ENCODE measurements at places on chromosomes 4 and X. TPM values are rescaled to one million over a fixed set of nuclear protein-coding genes. Genes with fewer than 3 reads are reported as not detected.
A peak's percentile ranks its signal among the peaks of the same experiment; 100 is the strongest.

The POF1B gene
- total RNA-seq: 0.04 TPM

The CAPN6 gene
- not detected for total RNA-seq

The TNMD gene
- not detected for total RNA-seq

The ERCC6L gene
- total RNA-seq: 11.7 TPM

The REELD1 gene
- not detected for total RNA-seq

The ENPEP gene
- total RNA-seq: not detected

The APLN gene
- total RNA-seq: not detected

The ANOS1 gene
- total RNA-seq: 0.09 TPM

The FOXR2 gene
- 0.11 TPM for total RNA-seq

The SPIN4 gene
- total RNA-seq: 24.5 TPM

The PPA2 gene
- 104 TPM for total RNA-seq

The ATP2B3 gene
- not detected for total RNA-seq

DNA sequence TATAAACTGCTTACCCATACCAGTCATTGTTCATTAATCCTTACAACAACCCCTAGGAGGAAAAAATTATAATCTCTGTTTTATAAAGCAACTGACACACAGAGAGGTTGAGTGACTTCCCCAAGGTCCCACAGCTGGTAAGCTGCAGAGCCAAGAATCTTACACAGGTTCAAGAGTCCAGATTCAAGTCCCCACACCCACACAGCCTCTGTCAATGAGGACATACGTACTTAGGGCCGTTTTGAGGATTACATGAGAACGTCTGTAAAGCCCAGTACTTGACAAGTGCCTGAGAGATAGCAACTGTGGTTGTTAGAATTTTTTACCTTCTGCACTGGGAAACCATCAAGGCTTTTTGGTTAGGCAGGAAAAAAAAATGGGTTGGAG lies 556 bp upstream of the SLC25A43 start:
- peak; percentile 16 for DNase-seq

DNA sequence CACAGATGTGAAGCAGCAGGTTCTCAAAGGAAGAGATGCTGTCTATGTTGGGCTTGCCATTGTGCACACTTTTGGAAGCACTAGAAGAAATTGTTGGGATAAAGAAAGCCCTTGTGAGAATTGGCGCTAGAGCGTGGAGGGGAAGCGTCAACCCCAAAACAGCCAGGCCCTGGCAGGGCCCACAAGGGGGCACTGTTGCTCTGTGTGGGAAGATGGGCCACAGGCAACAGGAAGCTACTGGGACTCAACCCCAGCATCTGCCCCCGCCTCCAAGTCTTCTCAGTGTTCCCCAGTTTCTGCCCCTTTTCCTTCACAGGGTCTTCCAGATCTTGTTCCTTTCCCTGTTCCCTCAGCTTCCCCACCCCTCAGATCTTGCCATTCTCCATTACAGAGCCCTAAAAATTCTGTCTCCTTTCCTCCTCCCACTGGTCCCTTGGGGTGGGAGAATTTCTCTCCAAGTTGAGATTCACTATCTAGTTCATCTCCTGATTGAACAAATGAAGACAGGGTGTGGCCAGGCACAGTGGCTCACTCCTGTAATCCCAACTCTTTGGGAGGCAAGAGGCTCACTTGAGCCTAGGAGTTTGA lies 85.5 kb downstream of the STARD8 start:
- DNase-seq: peak; percentile 70

DNA sequence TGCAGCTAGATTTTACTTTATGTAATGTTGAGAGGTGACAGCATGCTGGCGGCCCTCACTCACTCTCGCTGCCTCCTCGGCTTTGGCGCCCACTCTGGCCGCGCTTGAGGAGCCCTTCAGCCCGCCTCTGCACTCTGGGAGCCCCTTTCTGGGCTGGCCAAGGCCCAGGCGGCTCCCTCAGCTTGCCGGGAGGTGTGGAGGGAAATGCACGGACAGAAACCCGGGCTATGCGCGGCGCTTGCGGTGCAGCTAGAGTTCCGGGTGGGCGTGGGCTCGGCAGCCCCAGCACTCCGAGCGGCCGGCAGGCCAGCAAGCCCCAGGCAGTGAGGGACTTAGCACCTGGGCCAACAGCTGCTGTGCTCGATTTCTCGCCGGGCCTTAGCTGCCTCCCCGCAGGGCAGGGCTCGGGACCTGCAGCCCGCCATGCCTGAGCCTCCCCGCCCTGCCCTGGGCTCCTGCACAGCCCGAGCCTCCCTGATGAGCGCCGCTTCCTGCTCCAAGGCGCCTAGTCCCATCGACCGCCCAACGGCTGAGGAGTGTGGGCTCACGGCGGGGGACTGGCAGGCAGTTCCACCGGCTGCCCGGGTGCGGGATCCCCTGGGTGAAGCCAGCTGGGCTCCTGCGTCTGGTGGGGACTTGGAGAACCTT lies 128.7 kb downstream of the GASK1B start:
- DNase-seq: no peak

DNA sequence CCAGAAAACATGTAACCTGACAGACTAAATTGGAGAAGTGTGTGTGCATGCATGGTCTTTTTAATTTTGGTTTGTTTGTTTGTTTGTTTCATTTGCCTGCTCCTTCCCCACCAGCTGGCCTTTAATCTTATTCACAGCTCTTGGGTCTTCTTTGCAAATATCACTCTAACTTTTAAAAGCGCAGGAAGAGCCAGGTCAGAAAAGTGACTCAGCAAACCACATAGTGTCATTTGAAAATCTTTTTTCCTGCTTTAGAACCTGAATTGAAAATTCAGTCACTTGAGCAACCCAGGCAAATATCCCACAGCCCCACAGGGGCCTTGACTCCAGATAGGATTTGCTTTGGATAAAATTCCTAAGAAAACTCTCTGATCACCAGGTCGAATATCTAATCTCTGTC lies 4.6 kb downstream of the TMEM255A start:
- DNase-seq: no peak

DNA sequence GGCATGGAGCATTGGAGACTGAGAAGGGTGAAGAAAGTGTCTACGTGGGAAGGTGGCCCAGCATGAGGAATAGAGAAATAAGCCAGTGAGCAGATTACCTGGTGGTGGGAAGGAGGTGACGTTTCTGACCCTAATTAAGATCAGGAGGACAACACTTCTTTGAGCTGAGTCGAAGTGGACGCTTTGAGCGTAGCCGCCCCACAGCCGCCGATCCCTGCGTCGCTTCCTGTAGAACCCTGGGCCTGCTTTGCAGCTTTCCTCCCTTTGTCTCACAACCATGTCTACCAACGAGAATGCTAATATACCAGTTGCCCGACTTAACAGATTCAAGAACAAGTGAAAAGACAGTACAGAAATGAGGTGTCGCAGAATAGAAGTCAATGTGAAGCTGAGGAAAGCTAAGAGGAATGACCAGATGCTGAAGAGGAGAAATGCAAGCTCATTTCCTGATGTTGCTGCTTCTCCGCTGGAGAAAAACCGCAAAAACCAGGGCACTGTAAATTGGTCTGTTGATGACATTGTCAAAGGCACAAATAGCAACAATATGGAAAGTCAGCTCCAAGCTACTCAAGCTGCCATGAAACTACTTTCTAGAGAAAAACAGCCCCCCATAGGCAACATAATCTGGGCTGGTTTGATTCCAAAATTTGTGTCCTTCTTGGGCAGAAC lies 6.4 kb upstream of the ANTXR2 start:
- no peak for DNase-seq

DNA sequence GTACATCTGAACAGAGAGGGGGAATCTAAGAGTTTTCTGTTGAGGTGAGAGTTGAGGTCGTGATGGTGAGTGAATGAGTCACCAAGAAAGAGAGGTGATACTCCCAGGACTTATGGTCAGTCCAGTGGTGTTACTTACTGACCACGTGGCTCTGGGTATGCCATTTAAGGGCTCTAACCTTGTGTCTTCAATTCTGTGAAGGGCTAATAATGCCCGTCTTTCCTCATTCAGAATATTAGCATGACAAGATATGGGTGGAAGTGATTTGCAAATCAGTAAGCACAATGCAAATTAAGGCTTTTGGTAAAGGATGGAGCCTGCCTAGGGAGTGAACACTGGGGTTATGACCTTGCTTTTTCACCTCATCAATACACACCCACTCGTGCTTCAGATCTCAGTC lies 75.2 kb downstream of the COQ2 start:
- DNase-seq: no peak

DNA sequence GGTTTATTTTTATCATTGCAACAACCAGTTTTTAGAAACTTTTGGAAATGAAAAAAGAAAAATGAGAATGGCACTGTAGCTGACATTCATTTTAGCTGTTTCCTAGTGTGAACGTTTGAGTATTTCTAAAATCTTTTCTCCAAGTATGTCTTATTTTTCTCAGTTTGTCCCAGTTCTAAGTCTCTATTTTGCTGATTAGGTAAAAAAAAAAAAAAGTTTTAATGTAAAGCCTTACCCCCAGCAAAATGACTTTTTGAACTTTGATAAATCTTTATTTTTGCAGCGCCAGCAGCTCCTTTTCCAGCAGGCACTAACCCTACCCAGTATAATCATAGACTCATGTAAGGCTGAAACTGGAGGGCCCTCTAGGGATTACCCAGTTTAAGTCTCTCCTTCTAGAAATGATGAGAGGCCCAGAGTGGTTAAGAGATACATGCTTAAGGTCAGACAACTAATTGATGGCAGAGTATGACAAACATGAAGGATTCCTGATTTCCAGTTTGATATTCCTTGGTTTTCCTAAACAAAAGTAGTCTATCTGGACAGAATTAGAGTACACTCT lies 84.3 kb upstream of the SLC4A4 start:
- no peak for DNase-seq

DNA sequence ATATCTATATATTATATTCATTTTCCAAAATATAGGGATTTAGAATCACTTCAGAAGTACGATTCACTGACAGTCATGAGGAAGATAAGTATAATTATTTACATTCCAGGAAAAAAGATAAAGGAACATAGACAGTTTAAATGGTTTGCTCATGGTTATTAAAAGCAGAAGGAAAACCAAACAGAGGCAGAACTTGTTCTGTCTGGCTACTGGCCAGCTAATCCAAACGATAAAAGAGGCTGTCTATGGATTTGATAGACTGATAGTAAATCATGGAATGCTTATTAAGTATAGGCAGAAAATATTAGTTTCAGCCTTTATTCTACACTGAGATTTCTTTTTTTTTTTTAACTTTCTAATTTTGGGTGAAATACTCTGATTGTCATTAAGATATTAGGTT lies 50.2 kb downstream of the RPGR start:
- no peak for DNase-seq

DNA sequence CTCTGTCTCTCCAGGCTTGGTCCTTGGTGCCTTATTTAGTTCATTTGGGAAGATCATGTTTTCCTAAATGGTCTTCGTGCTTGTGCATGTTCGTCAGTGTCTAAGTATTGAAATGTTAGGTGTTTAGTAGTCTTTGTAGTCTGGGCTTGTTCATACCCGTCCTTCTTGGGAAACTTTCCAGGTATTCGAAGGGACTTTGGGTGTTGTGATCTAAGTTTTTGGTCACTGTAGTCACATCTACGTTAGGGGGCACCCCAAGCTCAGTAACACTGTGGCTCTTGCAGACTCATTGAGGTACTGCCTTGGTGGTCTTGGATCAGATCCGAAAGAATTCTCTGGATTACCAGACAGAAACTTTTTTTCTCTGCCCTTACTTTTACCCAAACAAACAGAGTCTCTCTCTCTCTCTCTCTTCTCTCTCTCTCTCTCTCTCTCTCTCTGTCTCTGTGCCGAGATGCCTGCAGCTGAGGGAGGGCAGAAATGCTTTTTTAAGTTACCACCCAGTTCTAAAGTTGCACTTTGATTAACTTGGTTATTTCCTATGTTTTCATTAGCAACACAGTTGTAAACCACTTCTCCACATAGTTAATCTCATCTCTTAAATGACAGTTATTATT lies 67.6 kb upstream of the SLC7A3 start:
- peak; percentile 67 for DNase-seq

DNA sequence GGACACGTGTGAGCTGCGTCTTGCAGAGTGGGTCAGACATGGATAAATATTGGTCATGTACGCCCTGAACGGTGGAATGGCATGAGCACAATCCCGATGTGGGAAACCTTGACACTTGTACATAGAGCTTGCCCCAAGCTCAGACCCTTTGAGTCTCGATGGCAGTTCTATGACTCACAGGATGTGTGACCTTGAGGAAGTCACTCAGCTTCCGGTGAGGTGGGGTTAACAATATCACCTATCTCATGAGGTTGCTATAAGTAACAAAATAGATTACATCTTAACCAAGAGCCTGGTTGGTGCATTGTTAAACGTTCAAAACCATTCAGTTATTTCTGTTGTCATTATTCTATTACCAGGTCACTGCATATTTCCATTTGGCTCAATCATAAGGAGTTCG lies 109.1 kb upstream of the TBL1X start:
- DNase-seq: peak; percentile 27

DNA sequence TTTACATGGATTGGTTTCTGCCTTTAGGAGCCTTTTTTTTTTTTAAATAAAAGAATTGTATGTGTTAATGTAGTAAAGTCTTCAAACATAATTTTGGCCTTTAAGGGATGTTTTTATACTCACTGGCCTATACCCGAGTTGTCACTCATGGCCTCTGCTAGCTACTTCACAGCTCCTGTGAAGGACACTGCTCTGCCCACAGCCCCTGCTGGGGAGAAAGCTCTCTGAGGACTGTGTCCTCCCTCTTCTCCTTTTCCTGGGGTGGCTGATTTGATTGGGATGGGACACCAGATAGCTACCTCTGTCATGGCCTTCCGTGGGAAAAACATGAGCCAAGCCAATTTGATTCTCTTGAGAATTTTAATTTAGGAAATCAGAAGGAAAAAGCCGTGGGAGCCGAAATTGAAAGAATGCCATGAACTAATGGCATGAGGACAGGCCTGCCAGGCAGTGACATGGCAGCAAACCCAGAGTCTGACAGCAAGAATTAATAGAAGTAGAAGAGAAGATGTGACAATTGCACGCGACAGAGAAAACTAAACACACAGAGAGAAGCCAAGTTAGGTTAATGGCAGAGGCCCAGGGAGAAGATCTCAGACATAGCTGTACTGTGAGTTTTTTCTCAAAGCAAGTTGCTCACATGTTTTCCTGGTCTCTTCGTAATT lies 81.4 kb downstream of the ARHGAP10 start:
- no peak for DNase-seq

GRCh38 chr4:19915276-19915675 lies 336.4 kb upstream of the SLIT2 start:
- no peak for DNase-seq

DNA sequence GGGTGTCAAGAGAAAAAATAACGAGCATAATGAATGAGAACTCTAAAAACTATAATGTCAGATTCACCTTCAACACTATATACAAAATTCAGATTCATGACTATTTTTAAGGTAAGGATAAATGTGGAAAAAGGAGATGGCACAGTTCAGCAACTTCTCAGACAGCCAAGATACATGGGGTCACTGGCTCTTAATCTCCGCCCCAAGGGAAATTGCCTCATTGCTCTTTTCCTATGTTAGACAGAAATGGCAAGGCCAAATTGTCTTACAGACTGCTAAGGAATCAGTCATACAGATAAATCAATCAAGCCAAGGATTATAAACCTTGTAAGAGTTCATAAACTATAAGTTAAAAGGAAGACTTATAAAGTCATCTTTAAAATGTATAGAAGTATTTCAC lies 183.4 kb downstream of the OPHN1 start:
- DNase-seq: no peak

- no peak for DNase-seq
Measured at GRCh38 chr4:144176476-144176875, 36.0 kb upstream of the GYPA start.

GRCh38 chr4:40349561-40350198 lies 14.5 kb downstream of the CHRNA9 start:
- DNase-seq: no peak

- no peak for DNase-seq
Measured at GRCh38 chr4:138912704-138913340, 102.8 kb upstream of the NOCT start.
